T follicular helper cell (primary cell): ENCODE measurements at places on chromosomes 12 and 14.

- DNase-seq, result no peak
Observed at GRCh38 chr14:95183532-95184412, 26.4 kb upstream of the DICER1 start.

GRCh38 chr12:50581226-50582184 lies 76.7 kb downstream of the DIP2B start:
- no peak for DNase-seq

DNA sequence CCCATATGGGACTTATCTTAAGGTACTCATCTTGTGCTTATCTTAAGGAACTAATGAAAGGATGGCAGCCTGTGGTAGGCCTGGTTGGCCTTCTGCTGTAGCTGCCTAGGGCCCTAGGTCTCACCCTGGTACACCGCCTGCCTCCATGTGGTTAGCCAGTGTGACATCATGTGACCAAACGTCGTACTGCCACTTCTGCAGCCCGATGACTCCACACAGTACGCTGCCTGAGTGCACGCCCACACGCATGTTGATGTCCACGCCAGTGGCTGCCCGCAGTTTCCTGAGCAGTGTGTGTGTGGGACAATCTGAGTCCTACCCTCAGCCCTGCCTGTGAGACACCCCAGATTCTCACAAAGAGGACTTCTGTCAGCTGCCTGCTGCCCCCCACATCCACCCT lies 5.1 kb downstream of the ADCY4 start:
- no peak for DNase-seq

GRCh38 chr14:24940213-24940783 lies 109.6 kb downstream of the STXBP6 start:
- DNase-seq, result no peak

DNA sequence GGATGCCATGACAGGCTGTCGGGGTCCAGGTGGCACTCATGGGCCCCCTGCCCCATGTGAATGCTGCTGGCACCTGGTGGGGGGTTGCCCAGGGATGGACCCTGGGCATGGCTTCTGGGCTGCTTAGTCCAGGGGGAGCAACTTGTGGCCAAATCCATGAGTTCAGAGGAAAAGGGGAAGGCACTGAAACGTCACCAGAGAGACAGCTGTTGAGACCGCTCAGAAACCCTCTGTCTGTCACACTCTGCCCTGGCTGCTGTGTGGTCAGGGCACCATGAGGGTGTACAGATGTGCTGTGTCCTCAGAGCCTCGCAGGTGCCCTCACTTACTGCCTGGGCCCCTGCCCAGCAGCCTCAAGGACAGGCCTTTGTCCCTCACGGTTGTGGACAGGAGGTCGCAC lies 9.4 kb downstream of the CLBA1 start:
- DNase-seq, result no peak

DNA sequence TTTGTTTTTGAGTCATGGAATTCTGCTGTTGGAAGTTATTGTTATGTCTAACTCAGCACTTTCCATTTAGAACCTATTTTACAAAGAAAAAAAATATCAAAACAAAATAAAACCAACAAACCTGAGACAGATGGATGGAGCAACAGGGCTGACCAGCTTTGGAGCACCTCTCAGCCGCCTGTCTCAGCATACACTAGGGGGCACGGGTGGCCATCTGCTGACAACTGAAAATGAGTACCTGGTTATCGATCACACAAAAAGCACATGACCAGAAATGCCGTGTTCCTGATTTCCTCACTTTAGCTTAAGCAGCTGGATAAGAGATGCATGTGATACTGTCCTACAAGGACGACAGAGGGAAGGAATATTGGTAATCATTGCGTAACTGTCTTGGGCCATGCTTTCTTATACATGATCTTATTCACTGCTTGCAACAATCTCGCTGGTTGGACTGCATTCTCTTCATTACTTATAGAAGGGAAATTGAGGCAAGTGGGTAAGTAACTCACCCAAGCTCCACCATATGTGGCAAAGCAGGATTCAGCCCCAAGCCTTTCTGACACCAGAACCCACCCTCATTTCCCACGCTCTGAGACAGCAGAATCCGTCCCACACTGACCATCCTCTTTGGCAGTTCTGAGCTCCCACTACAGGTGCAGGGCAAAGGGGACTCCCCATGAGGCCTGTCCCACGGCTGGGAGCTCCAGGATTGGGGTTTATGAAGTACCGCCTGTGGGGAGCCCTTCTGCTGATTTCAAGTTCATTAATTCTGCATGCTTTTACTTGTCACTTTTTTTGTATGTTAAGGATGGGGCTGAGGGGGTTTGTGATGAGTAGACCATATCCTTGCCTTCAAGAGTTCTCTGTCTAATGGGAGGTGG lies 43.5 kb downstream of the C14orf132 start:
- DNase-seq, result no peak

DNA sequence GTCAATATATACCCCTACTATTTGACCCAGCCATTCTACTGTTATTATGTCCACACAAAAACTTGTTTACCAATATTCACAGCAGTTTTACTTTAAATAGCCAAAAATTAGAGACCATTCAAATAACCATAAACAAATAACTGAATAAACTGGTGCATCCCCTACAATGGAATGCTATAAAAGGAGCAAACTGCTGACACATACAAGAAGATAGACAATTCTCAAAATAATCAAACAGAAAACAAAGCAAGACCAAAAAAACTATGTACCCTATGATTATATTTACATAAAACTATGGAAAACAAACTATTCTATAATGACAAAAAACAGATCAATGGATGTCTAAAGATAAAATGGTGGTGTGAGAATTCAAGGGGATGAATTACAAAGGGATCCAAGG lies 54.4 kb downstream of the RALGAPA1 start:
- DNase-seq, result no peak

DNA sequence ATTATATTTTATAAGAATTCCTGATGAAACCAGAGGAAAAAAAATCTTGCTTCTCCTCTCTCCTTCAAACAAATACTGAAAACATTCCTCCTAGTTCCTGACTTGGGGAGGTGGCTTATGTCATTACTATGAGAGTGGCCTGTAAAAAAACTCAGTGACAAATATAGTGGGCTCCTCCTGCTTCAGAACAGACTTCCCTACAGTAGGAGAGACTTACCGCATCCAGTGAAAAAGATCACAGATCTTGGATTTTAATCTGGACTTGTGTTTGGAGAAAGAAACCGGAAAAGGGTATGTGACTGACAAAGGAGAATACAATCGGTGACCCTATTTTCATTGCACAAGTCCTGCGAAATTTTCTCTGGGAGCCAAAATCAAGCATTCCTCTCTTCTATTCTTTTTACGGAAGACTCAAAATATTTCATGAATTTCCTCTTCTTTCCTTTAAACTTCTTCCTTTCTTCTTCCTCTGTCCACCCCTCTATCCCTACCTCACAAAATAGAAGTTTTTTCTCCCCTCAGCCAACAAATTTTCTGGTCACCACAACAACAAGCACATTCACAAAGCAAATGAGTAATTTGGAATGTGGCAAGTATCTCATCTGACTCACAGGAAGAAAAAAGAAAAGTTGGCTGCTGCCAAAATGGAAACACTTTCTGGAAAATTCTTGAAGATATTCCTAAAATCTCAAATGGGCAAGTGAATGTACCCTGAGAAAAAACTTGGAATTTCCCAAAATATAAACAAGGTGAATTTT lies 185.1 kb upstream of the CDKN3 start:
- DNase-seq, result no peak

DNA sequence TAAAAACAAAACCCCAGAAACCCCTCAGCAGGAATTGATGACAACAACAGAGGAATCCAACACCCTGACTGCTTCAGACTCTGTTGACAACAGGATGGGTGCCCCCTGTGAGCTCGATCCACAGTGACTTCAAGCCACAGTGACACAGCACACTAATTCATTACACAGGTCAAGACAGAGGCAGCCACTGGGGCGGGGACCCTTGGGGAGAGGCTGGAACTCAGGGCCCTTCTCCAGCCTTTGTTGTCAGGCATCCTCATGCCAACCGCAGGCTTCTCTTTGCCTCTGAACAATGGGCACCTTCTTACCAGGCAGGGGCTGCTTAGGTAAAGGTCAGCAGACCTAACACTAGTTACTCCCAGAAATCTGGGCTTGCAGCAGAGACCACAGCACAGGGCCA lies 37.6 kb downstream of the ACADS start:
- no peak for DNase-seq

DNA sequence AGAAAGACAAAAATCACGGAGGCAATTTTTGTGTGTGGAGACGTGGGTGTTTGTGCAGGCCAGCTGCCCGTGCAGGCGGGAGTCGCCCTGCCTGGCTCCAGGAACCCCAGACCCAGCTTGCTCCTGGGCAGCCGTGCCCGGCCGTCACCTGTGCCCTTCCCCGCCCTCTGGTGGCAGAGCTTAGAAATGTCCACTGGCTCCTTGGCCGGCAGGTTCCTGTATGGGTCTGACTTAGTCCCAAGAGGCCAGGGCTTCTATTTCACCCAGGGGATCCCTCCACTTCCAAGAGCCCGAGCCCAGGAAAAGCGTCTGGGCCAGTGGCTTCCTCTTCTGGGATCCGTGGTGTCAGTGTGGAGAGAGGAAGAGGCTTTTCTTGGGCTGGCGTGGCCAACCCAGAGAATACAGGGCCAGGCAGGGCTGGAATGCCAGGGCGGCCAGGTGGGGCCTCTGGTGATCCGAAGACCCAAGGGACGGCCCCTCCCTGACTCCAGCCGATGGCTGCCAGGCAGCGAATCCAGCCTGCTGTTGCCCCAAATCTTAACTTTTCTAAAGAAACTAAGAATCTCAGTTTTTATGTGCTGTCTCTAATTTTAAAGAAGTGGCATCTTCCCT lies 120.9 kb downstream of the TMEM132C start:
- DNase-seq, result no peak

- DNase-seq, result no peak
Observed at GRCh38 chr12:118342090-118342489, 30.6 kb downstream of the TAOK3 start.

DNA sequence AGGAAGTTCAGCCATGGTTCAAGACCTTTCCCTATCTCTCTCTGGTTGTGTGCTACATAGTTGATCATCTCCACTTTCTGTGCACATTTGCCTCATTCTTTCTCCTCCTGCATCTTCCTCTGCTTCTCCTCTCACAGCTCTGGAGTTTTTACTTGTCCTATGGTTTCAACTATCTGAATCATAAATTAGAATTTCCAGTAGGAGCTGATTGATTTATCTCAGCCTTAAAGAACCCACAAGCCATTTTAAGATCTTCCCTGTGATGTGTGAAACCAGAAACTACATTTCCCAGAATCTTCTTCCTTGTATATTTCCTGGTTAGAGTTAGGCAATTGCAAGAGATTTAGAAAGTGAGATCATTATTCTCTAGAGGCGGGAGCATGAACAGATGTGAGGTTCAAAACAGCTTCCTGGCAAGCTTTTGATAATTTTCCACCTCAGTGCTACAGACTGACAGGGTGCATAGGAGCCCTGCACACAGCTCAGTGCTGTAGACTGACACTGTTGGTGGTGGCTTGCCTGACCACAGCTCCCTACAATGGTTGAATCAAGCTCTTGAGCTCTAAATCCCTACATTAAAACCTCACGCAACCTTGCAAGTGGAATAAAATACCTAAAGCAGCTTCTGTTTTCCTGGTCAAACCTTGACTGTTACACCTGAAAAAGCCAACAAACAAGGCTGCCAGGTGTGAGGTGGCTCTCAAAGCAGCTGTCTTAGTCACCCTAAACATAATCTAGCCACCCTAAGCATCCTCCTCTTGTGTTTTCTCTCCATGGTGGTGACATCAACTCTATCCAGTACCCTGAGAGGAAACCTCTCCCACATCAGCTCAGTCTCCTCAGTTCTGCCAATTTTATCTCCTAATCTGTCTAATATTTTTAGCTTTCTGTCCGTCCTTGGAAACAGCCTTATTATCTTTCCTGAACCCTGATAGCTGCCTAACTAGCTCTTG lies 21.5 kb upstream of the IFNG start:
- DNase-seq, result no peak
